Esophagus mucosa (tissue), 1 donor: ENCODE measurements at places on chromosomes 5 and 9.

DNA sequence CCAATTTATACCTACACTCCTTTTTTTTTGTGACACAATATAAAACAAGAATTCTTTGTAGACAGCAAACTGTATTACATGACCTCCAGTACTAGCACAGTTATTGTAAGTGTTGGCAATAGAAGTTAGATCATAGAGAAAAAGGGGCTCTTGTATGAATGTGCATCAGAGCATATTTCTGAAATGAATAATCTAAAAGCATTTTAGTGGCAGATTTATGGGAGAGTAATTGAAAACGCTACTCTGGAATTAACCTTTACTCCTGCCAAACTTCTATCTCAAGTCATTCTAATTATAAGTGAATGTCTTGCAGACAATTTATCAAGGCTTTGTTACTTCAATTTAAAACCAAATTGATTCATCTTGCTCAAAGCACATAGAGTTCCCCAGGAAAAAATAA is 968.1 kb downstream of the TAF11L14 start:
- no peak for ATAC-seq

GRCh38 chr5:91061946-91062562 is 321.1 kb downstream of the ARRDC3 start:
- no peak for ATAC-seq

GRCh38 chr5:64691291-64691690 is 988 bp downstream of the SHISAL2B start:
- ATAC-seq: no peak

DNA sequence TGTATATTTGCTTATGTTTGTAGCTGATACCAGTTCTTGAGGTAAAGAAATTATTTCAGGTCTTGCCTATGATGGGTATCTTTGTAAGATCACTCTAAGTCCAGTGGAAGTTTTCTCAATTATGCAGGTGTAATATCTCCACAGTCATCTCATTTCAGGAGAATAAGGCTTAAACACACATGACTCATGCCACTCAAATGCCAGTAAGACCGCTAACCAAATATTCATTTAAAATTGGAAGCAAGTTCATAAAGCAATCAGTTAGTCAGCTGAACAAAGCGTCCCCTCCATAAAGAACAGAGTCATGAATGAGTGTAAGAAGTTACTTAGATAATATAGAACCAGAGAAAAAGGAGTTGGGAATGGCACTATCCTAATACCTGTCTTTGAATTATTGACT is 248.7 kb downstream of the LURAP1L start:
- ATAC-seq: no peak

DNA sequence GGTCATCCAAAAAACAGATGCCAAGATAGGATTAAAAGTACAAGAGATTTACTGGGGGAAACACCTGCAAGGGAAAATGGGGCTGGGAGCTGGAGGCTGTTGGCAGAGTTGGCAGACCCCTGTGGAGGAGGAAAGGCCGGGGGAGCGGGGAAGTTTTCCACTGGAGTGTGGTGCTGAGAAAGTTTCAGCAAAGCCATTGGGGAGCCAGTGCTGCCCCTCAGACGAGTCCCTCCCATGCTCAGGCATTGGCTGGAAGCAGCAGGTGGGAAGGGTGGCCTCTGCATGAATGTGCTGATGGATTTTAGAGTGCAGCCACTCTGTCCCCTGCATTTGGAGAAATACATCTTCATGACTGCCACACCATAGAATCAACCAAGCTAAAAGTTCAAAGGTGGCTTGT is 52.8 kb downstream of the TTC1 start:
- no peak for ATAC-seq

DNA sequence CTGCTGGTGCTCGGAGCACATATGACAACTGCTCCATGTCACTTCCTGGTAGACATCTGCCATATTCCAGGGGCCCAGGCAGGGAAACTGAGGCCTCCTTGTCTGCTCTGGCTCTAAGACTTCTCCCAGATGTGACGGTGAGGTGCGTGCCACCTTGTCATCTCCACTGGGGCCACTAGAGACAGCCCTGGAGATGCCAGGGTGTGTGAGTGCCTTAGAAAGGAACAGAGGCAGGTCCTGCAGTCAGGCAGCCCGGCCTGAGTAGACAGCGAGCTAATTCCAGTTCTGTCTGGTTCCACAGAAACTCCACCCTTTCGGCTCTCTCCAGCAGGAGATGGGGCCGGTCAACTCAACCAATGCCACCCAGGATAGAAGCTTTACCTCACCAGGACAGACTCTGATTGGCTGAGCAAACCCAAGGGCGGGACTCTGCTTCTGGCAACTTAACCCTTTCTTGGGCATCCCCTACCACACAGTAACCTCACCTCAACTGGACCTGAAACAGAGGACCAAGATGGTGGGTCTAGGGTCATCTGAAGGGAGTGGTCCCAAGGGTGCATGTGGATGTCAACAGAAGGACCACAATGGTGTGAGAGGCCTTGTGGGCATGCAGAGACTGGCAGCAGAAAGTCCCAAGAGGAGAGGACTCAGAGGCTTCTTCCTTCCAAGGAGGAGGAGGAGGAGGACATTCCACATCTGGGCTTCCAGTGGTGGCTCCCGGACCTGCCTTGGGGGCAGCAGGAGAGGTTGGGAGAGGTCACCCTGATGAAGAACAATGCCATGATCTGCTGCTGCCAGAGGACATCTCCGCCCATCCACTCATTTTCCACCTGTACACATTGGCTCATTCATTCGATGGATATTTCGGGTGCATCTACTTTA is 77.7 kb downstream of the RGS3 start:
- ATAC-seq: peak; percentile 91

DNA sequence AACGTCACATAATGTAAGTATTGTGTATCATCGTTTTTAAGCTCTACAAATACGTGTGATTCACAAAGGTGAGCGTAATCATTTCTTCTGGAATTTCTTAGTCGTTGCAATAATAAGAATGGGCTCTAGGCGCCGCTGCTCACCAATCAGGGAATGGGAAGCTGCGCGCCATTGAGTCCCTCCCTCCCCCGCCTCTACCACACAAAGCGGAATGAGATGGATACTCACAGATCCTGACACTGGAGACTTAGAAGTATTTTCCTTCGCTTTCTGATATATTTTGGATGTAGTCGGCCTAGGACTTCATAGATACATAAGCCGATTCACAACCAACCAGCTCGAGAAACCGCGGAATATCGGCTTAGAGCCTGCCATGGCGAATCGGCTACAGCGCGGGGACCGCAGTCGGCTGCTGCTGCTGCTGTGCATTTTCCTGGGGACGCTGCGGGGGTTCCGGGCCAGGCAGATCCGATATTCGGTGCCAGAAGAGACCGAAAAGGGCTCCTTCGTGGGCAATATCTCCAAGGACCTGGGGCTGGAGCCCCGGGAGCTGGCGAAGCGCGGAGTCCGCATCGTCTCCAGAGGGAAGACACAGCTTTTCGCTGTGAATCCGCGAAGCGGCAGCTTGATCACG is at the start of gene PCDHGA11:
TSS of gene PCDHGA11 (plus strand) at position 197 of the 634 bp plus-strand sequence. CDS start at position 374, 177 bp downstream.
- ATAC-seq: no peak

- ATAC-seq: peak; percentile 73
These were observed 124.6 kb upstream of the MTAP start for GRCh38 chr9:21677834-21678233.

DNA sequence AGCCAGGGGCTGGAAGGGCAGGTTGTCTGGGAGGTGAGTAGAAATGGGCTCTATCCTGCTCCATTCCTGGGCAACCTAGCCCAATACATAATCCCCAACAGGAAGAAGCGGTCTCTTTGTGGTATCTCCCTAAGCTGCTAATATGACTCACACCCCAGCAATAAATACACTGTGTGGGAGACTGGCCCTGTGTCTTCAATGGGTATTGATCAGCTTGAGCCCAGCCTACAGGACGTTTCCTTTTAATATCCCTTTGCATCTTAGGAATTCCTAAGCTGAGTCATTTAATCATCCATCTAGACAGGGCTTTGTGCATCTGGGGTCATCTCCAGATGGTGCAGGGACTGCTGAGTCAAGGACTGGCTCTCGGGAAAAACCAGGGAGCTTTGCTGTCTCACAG is 207.0 kb upstream of the PANK3 start:
- ATAC-seq: peak; percentile 84
